ENCODE measurements at places on chromosomes 12 and 14.

GRCh38 chr12:131856366-131857097 is 28.3 kb downstream of the MMP17 start:
- DNase-seq, result no peak
- H3K27ac ChIP-seq, result no peak overlapping the region
- H3K4me3 ChIP-seq, result no peak overlapping the region
- H3K36me3 ChIP-seq, result no peaks in the 10 kb centered on the region
- no peaks in the 10 kb centered on the region for H3K4me1 ChIP-seq

DNA sequence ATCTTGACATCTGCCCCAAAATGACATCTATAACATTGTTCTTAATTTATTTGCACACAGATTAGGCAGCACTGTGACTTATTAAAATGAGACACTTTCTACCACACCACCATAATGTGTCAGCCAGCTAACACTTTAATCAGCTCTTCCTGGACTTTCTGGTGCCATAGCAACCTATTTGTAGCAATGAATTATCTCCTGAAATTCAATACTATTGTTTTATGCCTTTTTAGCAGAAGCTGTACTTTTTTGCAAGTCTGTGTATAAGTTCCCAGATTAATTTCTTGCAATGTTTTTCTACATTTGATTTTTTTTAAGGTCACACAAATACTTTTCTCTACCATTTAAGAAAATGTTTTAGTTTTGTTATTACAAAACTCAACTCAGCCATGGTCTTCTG is 72.8 kb upstream of the SAV1 start:
- H3K27me3 ChIP-seq, result no peaks in the 10 kb centered on the region
- H3K27ac ChIP-seq, result peak overlapping the region; percentile 67

DNA sequence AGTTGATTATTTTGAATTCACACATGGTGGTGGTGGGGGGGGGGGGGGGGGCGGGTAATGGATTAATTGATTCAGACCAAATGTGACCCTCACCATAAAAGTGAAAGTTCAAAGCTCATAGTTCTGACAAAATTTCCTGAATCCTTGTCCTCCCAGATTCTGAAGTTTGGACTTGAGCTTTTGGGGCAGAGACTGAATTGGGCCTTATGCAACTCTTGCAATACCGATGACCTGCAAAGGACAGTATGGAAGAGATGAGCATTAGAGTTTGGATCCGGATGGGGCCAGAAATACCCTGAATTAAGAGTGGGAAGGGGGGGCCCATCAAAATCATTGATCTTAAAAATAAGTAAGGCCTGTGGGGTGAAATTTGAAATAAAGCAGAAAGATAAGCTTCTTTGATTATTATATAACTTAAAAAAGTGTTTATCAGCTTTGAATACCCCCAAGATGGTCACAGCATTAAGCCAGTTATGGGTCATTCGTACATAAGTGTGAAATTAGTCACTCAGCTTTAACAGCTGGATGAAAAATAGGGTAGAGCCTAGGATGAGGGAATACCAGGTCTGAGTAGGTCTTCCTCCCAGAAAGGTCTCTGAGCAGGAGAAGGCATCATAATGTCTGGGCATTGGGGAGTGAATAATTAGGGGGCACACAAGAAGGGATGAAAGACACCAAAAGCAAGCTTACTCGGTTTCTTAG is 2.1 kb upstream of the PYGL start:
- no peaks in the 10 kb centered on the region for H3K36me3 ChIP-seq
- H3K4me1 ChIP-seq, result peaks cover 19% of the 10 kb centered on the region
- no peak for DNase-seq
- H3K4me3 ChIP-seq, result no peak overlapping the region

GRCh38 chr12:3684449-3685051 is 68.4 kb downstream of the CRACR2A start:
- no peak overlapping the region for H3K4me3 ChIP-seq
- no peaks in the 10 kb centered on the region for H3K27me3 ChIP-seq
- no peak overlapping the region for H3K27ac ChIP-seq
- H3K4me1 ChIP-seq, result peaks cover 4% of the 10 kb centered on the region
- DNase-seq, result no peak
- H3K36me3 ChIP-seq, result no peaks in the 10 kb centered on the region

GRCh38 chr12:74801625-74802024 is 264.0 kb downstream of the ATXN7L3B start:
- no peak overlapping the region for H3K27ac ChIP-seq
- H3K4me1 ChIP-seq, result no peaks in the 10 kb centered on the region
- no peak overlapping the region for H3K4me3 ChIP-seq
- H3K36me3 ChIP-seq, result no peaks in the 10 kb centered on the region

GRCh38 chr14:68823434-68824206 is 30.8 kb upstream of the ZFP36L1 start:
- H3K27ac ChIP-seq, result no peak overlapping the region
- peaks cover 30% of the 10 kb centered on the region for H3K4me1 ChIP-seq
- H3K36me3 ChIP-seq, result no peaks in the 10 kb centered on the region
- no peaks in the 10 kb centered on the region for H3K27me3 ChIP-seq

- peaks cover under 1% of the 10 kb centered on the region for H3K4me1 ChIP-seq
- no peak overlapping the region for H3K4me3 ChIP-seq
- H3K36me3 ChIP-seq, result no peaks in the 10 kb centered on the region
- peak; percentile 76 for DNase-seq
Observed at GRCh38 chr12:101414533-101415119, 7.1 kb upstream of the ARL1 start.

- no peaks in the 10 kb centered on the region for H3K36me3 ChIP-seq
- H3K27me3 ChIP-seq, result no peaks in the 10 kb centered on the region
- no peak within 1 kb of the TSS for H3K27ac ChIP-seq
- no peaks in the 10 kb centered on the region for H3K4me1 ChIP-seq
Observed at GRCh38 chr12:69698769-69699540, at the start of gene BEST3. TSS of gene BEST3 (minus strand) at chr12:69699303. CDS start at chr12:69697798, 1,505 bp downstream.

DNA sequence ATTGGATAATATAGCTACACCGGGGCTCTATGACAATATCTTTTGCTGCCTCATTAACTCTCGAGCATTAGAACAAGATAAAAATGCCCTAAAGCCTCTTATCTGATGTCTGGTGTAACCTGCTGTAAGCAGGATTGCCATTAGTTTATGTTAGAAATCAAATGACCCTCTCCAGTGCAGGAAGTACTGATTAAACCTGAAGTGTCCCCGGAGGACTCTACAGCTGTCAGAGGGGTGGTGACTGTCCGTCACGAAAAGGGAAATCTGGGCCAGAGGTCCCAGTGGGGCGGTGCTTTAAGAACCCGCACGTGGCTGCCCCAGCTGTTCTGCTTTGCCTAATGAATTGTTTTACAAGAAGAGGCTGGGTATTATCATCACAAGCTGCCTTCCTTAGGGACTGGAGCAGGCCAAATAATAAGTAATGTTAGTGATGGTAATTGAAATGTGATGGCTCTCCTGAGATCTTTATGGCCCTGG is 55.7 kb downstream of the LIN52 start:
- peaks cover 3% of the 10 kb centered on the region for H3K4me1 ChIP-seq
- no peaks in the 10 kb centered on the region for H3K36me3 ChIP-seq
- no peak overlapping the region for H3K4me3 ChIP-seq
- peak; percentile 67 for DNase-seq
- H3K27me3 ChIP-seq, result no peaks in the 10 kb centered on the region

GRCh38 chr12:68185598-68185997 is 26.1 kb upstream of the IFNG start:
- H3K4me1 ChIP-seq, result no peaks in the 10 kb centered on the region
- no peaks in the 10 kb centered on the region for H3K27me3 ChIP-seq
- no peak for DNase-seq
- no peaks in the 10 kb centered on the region for H3K36me3 ChIP-seq
- no peak overlapping the region for H3K4me3 ChIP-seq

DNA sequence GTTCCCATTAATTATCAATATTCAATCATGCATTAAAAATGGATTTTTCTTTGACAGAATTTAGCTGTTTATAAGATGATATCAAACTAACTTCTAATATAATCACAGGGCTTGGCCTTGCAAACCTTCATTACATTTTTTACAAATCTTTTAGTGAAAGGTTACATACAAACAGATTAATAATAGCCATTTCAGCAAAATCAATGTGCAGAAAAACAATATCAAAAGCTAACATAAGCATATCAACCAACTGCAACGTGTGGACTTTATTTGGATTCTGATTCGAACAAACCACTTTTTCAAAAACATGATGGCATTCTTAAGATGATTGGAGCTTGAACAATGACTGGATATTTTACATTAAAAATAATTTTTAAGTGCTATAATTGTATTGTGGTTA is 93.6 kb downstream of the OTX2 start:
- H3K36me3 ChIP-seq, result no peaks in the 10 kb centered on the region
- H3K4me3 ChIP-seq, result no peak overlapping the region
- no peaks in the 10 kb centered on the region for H3K4me1 ChIP-seq
- DNase-seq, result no peak

DNA sequence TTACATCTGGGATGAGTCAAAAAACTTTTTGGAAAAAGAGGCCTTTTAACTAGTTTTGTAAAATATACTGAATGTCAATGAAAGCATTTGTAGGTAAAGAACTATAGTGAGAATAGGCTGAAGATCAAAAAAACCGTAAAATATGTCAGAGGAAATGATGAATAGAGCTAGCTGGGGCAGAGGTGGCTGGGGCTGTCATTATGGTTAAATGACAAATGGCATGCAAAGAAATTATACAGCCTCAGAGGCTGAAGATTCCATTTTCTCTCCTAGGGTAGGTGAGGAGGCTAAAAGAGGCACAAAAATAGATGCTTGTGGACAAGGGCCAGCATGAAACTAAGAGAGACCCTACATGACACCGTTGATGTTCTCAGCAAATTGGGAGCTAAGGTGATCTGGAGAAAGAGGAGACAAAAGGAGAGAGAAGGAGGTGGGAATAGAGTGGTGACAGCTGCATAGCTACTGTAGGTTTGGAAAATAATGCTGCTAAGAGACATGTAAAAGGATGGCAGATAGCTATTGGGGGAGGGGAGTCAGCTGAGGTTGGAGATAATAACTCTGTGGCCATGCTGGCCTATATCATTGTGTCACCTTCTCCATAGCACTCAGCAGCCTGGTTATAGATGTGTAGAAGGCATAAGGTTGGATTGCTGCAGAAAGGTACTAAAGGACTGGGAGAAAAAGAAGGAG is 63.8 kb downstream of the ABCC9 start:
- H3K27me3 ChIP-seq, result no peaks in the 10 kb centered on the region
- no peak overlapping the region for H3K27ac ChIP-seq
- no peak for DNase-seq
- no peak overlapping the region for H3K4me3 ChIP-seq
- H3K4me1 ChIP-seq, result no peaks in the 10 kb centered on the region

DNA sequence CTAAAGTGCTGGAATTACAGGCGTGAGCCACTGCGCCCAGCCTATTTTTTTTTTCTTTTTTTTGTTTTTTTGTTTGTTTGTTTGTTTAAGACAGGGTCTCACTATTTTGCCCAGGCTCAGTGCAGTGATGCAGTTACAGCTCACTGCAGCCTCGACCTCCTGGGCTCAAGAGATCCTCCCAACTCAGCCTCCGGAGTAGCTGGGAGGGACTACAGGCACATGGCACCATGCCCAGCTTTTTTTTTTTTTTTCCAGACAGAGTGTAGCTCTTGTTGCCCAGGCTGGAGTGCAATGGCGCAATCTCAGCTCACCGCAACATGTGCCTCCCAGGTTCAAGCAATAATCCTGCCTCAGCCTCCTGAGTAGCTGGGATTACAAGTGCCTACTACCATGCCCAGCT is 5.8 kb upstream of the ITFG2 start:
- no peaks in the 10 kb centered on the region for H3K27me3 ChIP-seq
- peaks cover 30% of the 10 kb centered on the region for H3K36me3 ChIP-seq
- H3K27ac ChIP-seq, result no peak overlapping the region
- no peak for DNase-seq

- H3K27ac ChIP-seq, result no peak overlapping the region
- H3K4me1 ChIP-seq, result peaks cover 15% of the 10 kb centered on the region
- peaks cover 50% of the 10 kb centered on the region for H3K36me3 ChIP-seq
- no peak for DNase-seq
- no peaks in the 10 kb centered on the region for H3K27me3 ChIP-seq
Observed at GRCh38 chr14:102233081-102233480, 71.9 kb downstream of the MOK start.

DNA sequence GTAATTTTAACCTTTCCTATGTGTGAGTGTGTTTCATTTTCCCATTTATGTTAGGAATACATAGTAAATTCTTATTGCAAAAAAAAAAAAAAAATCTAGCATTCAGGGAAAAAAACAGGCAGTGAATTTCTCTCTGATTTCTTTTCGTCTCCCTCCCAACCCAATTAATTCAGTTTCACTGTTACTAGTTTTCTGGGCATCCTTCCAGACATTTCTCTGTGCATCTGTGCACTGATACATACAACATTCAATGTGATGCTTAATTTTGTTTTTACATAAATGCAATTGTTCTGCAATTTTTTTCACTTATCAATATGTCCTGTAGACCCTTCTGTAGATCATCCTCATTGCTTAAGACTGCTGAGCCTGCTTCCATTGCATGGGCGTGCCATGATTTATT is 694.3 kb upstream of the TBX3 start:
- H3K27me3 ChIP-seq, result peaks cover 14% of the 10 kb centered on the region
- H3K27ac ChIP-seq, result no peak overlapping the region
- H3K36me3 ChIP-seq, result no peaks in the 10 kb centered on the region
- H3K4me3 ChIP-seq, result no peak overlapping the region

- H3K36me3 ChIP-seq, result peaks cover 54% of the 10 kb centered on the region
- no peak overlapping the region for H3K27ac ChIP-seq
- no peak for DNase-seq
- no peaks in the 10 kb centered on the region for H3K4me1 ChIP-seq
Observed at GRCh38 chr12:26623136-26623535, 209.9 kb downstream of the ITPR2 start.

DNA sequence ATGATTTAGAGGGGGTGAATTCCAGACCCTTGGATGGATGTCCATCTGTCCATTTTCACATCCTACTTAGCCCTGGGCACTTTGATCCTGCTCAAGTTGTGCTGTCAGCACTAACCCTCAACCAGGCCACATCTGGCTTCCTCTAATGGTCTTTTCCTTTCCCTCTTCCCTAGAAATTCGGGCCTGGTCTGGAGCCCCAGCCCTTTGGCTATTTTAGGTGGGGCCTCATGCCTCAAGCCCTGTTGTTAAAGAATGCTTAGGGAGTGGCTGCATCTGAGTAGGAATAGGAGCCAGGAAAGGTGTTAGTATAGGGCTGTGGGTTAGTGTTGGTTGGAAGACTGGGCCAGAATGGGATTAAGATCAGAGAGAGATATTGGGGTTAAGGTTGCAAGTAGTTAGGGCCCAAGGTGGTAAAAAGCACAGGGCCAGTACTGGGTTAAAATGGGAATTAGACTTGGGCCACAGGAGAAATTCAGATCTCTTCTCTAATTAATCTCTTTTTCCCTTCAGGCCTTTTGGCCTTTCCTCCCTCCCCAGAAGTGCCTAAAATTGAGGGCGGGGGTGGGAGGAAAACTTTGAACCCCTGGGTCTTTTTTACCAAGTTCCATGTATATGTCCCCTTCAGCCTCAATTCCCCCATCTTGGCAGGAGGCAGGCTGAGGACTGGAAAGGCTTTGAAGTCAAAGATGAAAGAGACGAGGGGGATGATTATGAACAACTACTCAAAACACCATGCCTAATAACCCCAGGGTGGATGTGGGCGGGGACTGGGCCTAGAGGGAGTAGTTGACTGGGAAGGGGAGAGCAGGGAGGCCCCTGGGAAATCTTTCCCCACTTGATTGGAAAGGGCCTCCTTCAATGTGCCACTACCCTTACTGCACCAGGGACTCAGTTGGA is 4.0 kb upstream of the ZNF385A start:
- no peaks in the 10 kb centered on the region for H3K27me3 ChIP-seq
- H3K4me1 ChIP-seq, result peaks cover 58% of the 10 kb centered on the region
- no peaks in the 10 kb centered on the region for H3K36me3 ChIP-seq
- no peak overlapping the region for H3K4me3 ChIP-seq

GRCh38 chr14:81765651-81766275 is 232.1 kb upstream of the SEL1L start:
- H3K27ac ChIP-seq, result no peak overlapping the region
- no peaks in the 10 kb centered on the region for H3K36me3 ChIP-seq
- no peaks in the 10 kb centered on the region for H3K27me3 ChIP-seq

- no peaks in the 10 kb centered on the region for H3K36me3 ChIP-seq
- no peaks in the 10 kb centered on the region for H3K27me3 ChIP-seq
- peaks cover 19% of the 10 kb centered on the region for H3K4me1 ChIP-seq
- H3K27ac ChIP-seq, result no peak overlapping the region
- no peak for DNase-seq
- H3K4me3 ChIP-seq, result no peak overlapping the region
Observed at GRCh38 chr12:13042666-13043230, 1.4 kb upstream of the FAM234B start.

Data from stomach (tissue), 19 donors.